ENCODE measurements at places on chromosomes 4 and X. TPM values are rescaled to one million over a fixed set of nuclear protein-coding genes. Genes with fewer than 3 reads are reported as not detected.

NMU gene
- 4.9 TPM for total RNA-seq

GAGE1 gene
- not detected for total RNA-seq

REELD1 gene
- total RNA-seq, result not detected

ADGRG4 gene
- total RNA-seq, result not detected

GTPBP6 gene
- 58.6 TPM for total RNA-seq

PTTG2 gene
- total RNA-seq, result not detected

PAGE5 gene
- not detected for total RNA-seq

SRPX gene
- total RNA-seq, result 78.0 TPM

JADE3 gene
- 9.6 TPM for total RNA-seq

RNF150 gene
- 0.40 TPM for total RNA-seq

CLNK gene
- not detected for total RNA-seq

RHOXF2B gene
- total RNA-seq, result not detected

SPATA18 gene
- 4.1 TPM for total RNA-seq

CSAG3 gene
- not detected for total RNA-seq

TLR7 gene
- not detected for total RNA-seq

SCML2 gene
- total RNA-seq, result 12.9 TPM

MAGEC2 gene
- total RNA-seq, result not detected

CLTRN gene
- 6.6 TPM for total RNA-seq

STATH gene
- not detected for total RNA-seq
